Hippocampal formation (tissue), 2 donors: ENCODE measurements at places on chromosomes 3 and 15.

DNA sequence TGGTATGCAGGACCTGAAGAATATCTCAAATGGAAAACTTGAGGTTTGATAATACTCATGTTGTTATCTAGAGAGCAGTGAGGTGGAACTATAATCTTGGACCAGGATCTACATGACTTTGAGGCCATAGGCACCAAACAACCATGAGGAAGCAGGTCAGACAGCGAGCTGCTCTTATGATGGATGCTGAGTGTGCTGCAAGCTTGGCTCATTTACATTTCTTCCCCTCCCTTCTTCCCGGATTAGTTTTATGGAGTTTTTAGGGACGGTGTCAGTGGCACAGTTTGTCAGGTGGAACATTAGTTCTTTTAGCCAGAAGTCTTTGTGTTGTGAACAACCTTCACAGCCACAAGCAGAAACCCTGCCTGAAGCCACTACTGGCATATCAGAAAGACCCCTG, 8.0 kb upstream of the MYZAP start:
- no peak for DNase-seq

DNA sequence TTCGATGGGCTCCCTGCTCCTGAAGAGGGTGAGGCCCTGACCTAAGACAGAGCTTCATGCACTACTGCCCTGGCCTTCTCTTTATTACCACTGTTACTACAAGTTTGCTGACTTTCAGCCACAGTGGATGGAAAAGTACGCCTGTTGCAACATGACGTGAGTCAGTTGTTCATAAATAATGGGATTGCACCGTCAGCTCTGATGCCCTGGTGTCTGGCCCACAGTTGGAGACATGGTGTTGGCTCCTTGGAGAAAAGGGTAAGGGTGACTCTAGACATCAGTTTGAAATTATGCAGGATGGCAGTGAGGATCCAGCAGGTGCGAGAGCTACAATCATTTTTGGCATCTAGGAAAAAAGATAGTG, 5.5 kb downstream of the PAQR5 start:
- DNase-seq: no peak

GRCh38 chr3:138373087-138373735, 24.8 kb downstream of the MRAS start:
- no peak for DNase-seq

DNA sequence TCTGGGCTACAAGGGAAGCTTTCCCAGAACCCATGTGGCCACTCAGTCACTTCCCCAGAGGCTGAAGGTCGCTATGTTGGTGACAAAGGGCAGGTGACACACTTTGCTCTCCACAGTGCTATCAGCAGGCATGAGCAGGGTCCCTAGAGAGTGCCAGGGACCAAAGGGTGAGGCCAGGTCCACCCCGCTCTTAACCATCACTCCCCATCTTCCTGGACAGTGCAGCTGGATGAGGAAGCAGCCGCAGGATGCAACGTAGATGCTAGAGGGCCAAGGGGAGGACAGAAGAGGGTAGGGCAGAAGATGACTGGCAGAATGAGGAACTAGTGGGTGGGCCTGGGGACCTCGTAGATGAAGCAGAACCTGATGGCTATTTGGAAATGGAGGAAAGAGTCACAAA, 13.6 kb upstream of the LTF start:
- DNase-seq: no peak

- DNase-seq: no peak
Observed at GRCh38 chr15:93088981-93089726, at the start of gene RGMA. TSS of gene RGMA (minus strand) at chr15:93089211. CDS start at chr15:93088932, 279 bp downstream.

DNA sequence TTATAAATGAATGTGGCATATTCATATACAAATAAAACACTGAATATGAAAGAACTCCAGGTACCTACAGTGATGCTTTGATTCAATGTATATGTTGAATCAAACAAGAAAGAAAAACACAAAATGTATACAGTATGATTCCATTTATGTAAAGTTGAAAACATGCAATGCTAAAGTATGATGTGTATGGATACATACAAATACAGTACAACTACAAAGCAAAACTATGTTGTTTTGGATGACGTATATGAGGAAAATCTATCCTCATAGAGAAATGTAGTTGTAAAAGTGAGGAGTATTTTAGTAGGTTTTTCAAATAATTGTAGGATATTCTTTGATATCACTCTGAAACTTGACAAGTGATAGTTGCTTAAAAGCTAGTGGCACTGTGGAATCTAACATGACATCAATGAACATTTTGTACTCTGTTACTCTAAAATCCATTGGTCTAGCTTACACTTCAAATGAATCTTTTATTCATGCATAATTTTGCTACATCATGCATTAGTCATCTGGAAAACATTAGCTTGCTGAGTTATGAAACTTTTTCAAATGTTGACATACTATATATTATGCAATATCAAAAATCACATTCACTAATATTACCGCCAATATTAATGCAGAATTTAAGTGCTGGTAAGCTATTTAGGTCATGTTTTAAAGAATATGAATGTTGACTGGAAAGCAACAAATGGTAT, 278.1 kb upstream of the CHRNA7 start:
- no peak for DNase-seq

GRCh38 chr3:132218817-132219755, 98.1 kb upstream of the ACP3 start:
- no peak for DNase-seq

DNA sequence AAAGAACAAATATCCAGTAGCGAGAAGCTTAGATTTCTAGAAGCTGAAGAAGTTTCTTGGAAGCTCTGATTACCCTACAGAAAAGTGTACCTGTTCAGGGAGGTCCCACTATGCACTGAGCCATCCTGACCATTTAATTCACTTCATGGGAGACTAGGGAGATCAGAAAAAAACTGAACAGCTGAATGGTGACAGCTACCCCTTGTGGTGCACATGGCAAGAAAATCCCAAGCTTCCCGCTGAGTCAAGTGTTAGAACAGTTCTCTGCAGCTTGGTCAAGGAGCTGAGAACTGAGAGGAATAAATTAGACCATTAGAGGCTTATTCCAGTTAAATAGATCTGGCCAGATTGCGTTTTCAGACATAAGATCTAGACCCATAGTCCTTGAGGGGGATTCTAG, 197.2 kb upstream of the VEPH1 start:
- no peak for DNase-seq

- DNase-seq: no peak
Observed at GRCh38 chr3:172965256-172965655, 175.8 kb downstream of the SPATA16 start.

DNA sequence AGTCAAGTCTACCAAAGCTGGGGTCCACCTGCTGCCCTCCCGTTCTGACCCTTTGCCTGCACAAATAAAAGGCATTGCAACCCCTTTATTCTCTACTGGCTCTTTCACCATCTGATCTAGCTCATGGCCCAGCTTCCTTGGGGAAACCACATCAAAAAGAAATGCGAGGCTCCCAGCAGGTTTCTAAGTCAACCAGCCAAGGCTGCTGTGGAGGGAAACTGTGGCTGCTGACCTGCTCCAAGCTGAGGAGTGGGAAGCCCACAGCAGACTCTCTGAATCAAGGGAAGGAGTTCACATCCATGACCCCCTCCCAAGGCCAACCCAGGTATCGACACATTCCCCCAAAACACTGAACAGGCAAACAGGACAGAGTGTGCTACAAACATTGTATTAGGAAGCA, 25.2 kb upstream of the SLCO2A1 start:
- DNase-seq: no peak

DNA sequence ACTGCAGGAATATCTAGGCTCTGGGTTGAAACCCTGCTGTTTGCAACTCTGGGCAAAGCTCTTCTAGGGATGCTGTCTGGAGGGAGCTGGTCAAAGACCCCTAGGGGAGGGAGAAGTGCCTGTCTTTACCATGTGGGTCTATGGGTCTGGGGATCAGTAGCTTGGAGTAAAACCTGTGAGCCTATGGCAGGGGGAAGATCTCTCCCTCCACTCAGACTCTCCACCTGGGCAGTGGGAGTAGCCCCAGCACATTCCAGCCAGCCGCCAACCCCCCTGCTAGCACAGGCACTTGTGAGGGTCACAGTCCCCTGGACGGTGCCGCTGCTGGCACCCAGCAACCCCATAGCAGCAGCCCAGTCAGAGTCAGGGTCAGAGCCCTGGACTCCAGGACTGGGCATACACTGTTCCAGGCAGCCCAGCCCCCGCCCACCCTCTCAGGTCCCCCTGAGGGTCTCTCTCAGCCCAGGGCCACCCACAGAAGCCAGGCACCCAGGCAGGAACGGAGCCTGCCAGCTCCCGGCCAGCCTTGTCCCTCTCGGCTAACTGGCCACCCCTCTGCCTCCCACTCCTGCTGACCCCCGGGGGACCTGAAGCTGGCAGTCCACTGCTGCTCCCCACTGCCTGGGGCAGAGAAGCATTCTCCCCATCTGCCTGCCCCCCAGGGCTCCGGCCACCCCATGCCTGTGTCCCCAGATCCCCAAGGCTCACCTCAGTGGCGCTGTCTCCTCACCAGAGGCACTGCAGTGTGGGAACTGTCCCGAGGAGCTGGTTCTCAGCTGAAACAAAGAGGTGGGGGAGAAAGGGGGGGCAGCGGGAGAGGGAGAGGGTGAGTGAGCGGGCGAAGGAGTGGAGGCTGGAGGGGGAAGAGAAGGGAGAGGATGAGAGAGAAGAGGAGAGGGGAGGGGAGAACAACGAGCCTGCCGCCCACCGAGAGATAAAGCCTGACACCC, 10.8 kb downstream of the GLYCTK start:
- no peak for DNase-seq

DNA sequence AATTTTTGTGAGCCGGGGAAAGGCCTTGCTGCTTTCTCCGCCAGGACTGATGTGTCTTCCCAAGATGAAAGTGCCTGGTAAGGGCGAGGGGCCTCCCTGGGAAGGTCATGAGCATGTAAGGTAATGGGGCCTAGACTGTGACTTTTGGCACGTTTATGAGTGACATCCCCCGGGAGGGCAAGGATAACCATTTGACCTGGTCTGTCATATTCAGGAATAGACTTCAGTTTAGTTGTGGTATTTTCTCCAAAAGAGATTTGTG, 631 bp upstream of the CNBP start:
- no peak for DNase-seq
